ENCODE measurements at places on chromosomes 4 and X.

- no peak for DNase-seq
These were observed 1161.4 kb downstream of the FSTL5 start for GRCh38 chr4:161002386-161002785.

GRCh38 chr4:140871368-140871767, 115.2 kb upstream of the TBC1D9 start:
- DNase-seq: no peak

DNA sequence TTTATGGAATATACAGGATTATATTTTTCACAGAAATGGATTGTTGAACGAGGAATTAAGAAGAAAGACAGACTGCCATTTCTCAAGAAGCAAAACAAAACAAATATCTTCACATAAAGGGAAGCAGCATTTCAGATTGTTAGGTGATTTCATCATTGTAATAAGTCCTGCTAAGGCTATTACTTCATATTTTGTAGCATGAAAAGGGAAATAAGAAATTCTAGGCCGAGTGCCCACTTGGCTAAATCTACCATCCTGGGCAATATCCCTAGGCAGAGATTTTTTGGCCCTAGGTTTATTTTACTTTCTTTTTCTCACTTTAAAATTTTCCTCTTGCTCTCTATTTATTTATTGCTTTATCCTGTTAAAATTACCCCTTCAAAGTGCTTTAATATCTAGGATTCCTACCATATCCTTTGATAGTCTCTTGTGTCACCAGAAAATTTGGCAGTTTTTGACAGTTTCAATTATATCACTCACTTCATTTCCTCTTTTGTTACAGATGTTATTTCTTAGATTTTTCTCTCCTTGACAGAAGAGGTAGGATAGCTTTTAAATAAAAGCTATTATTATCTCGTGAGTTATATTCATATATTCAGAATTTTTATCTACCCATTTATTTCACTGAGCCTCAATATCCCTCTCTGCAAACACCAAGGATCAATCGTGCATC, 142.3 kb downstream of the PDGFC start:
- peak; percentile 72 for DNase-seq

DNA sequence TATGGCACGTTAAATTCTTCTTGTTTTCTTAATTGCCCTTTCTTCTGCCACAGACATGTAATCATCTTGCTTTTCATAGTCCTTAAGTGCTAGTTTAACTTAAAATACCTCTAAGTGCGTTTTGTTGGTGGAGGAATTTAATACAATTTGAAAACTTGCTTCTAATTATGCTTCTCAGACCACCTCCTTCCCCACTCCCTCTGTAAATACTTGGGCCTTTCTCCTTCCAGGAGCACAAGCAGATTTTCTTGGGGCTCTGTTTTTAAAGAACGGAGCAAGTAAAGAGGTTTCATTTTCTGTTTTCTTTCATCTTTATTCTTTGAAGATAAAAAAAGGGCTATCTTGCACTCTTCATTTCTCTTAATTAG, 559 bp upstream of the PCDH18 start:
- no peak for DNase-seq

DNA sequence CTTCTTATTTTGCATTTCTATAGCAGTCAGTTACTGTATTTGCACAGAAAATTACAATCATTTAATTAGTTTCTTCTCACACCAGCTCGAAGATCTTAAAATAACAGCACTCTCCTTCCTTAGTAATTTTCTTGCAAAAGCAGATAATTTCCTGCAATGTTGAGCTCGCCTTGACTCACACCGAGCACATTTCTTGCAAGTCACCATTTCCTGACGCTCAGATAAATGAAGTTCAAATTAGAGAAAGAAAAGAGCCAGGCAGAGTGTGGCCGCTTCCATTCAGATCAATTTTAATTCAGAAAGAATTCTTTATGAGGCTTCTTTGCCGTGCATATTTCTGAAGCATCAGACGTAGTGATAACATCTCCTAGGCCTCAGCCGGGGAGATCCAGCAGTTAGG, 10.1 kb downstream of the SORCS2 start:
- DNase-seq: no peak

GRCh38 chr4:30833206-30833605, 113.0 kb downstream of the PCDH7 start:
- no peak for DNase-seq

- no peak for DNase-seq
These were observed 27.9 kb upstream of the EXOC1L start for GRCh38 chr4:55791666-55792065.

DNA sequence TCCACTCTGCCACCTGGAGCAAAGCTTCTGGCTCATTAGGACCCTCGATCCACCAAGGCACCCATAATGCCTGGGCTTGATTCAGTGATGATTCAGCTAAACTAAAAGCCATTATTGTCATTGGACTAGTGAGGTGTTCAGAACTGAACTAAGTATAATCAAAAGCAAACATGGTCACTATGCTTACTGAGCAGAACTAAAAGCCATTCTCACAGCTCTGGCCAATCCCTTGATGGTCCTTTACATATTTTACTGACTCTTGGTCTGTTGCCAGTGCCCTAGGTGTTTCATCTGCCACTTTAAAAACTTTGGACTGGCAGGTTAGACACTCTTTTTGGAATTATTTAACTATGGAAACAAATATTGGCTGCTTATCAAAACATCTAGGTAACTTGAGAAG, 703.5 kb downstream of the FAT4 start:
- DNase-seq: no peak

GRCh38 chrX:77961063-77961462, 8.4 kb downstream of the PGAM4 start:
- no peak for DNase-seq

- DNase-seq: no peak
These were observed 983.1 kb upstream of the PABPC4L start for GRCh38 chr4:135184715-135185114.

DNA sequence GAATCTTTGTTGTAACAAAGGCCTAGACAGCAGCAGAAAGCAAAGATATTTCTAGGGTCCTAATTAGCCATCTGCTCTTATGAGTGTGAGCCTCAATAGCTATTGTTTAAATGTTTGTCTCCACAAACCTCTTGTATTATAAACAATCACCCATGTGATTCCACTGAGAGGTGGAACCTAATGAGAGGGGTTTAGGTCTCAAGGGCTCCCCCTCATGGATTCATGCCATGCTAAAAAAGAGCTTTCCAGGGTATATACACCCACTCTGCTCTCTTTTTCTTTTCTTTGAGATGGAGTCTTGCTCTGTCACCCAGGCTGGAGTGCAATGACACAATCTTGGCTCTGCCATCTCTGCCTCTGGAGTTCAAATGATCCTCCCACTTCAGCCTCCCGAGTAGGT, 42.1 kb downstream of the TRIM61 start:
- no peak for DNase-seq

- DNase-seq: peak; percentile 30
These were observed 10.2 kb upstream of the CLDN24 start for GRCh38 chr4:183332447-183332846.

DNA sequence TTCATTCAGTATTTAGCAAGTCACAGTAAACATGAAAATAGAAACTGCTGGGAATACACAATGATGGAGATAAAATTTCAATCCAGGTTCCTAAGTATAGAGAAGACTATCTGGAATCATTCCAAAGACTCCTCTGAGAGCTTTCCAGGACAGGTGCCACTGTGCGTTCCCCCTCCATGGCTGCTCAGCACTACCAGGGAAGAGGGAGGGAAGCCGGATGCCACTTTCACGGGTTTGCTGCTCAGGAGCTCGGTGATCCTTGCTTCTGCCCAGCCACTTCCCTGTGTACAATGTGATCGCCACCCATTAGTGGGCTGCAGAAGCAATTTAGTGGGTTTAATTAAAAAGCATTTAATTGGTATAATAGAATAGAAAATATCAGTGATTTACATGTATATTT, 94.5 kb downstream of the FNIP2 start:
- no peak for DNase-seq

DNA sequence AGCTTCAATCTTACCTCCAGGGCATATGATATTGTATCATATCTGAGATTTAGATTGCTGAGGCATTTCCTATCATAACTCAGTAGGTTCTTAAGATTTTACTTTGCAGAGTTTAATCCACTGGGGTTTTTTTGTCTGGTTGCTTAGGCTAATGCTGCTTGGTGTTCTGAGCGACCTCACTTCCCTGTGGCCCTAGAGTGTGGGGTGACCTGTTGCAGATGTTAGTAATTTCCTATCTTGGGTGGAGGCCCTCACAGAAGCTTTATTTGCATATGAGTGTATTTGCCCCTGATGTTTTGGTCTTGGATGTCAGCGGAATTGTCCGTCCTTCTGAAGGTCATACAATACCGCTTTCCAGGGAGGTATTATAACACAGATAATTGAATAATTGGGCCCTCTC, 137.1 kb downstream of the NDST3 start:
- DNase-seq: no peak

DNA sequence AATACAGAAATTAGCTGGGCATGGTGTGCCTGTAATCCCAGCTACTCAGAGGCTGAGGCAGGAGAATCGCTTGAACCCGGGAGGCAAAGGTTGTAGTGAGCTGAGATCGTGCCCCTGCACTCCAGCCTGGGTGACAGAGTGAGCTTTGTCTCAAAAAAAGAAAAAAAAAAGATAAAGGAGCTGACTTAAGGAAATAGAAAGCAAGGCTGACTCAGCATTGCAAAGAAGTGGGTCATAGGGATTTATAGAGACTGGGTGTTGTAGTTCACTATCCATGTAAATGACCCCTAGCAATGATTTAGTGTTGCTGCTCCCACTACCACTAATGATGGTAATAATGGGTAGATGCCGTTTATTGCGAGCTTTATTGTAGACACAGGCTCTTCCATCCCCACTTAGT, 47.6 kb downstream of the ADD1 start:
- no peak for DNase-seq

GRCh38 chr4:153001626-153002025, 65.5 kb downstream of the FHDC1 start:
- DNase-seq: no peak

GRCh38 chr4:143407474-143407873, 70.8 kb downstream of the GAB1 start:
- no peak for DNase-seq

DNA sequence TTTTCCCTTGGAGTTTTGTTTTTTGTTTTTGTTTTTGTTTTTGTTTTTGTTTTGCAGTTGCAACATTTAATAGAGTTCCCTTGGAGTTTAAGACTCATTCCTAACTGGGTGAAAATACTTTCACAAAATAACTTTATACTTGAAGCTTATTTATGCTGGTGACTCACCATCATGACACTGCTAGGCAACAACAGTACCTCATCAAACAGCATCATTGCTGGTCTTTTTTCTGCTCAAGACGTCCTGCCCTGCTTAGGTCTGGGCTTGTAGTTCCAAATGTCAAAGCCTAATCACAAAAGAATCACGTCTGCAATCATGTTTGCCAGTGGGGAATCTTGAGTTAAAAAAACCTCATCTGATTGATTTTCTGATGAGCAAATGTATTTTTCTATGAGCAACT, 105.7 kb upstream of the PRPS2 start:
- DNase-seq: no peak

GRCh38 chr4:100754751-100755150, 236.9 kb upstream of the EMCN start:
- DNase-seq: no peak

DNA sequence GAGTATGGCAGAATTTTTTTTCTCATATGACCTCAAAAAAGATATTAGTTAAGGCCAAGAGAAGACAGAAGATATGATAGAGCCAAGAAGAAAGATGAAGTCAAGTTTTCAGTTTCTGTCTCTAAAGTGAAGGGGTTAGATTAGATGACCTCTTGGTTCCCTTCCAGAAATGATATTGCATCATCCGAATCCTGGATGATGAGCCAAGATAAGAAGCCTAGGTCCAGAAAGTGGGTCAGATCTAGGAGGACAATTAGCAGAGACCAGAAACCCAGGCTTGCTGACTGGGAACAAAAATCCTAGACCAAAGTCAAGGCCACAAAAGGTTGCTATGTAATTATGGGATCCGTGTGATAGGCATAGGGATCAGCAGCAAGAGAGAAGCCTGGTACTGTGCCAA, 20.2 kb downstream of the SATL1 start:
- no peak for DNase-seq

- DNase-seq: no peak
These were observed 508.4 kb upstream of the GALNT7 start for GRCh38 chr4:172660251-172660650.

DNA sequence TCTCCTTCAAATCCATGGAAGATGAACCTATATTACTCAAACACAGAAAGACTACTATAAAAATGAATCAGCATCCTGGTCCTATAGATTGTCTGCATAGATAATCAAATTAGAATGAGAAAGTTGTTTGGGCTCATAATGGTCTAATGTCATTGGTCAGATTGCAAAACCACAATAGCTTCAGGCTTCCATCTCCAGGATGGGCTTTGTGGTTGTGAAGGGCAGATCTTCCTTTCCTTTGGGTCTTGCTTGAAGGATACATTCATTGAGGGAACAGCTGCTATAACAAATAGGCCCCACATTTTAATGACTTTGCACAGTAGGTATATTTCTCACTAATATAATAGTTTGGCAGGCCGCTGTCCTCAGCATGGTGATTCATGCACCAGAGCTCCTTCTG, 94.3 kb downstream of the REPS2 start:
- DNase-seq: no peak

DNA sequence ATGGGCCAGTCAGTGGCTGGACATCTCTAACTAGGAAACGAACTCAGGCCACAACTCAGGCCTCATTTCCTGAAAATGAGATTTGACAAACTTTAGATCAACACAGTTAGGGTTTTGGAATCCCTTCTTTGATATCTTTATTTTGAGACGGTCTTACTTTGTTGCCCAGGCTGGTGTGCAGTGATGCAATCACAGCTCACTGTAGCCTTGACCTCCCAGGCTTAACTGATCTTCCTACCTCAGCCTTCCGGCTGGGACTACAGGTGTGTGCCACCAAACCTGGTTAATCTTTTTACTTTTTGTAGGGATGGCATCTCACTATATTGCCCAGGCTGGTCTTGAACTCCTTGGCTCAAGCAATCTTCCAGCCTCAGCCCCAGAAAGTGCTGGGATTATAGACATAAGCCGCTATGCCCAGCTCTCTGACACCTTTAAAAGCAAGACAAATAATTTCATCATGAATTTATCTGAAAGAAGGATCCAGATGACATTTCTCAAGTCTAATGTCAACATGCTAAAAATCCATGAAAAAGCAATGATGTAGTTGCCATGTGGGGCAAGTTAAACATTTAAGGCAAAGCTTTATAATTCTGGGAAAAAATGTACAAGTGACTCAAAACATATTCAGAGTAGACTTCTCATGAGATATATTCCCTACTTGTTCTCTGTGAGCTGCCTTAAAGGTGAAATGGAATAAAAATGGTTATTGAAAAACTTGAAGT, 89.1 kb upstream of the CBR4 start:
- DNase-seq: no peak
